HuH-7 (cell line): ENCODE measurements at places on chromosomes 3 and 15.
A peak's percentile ranks its signal among the peaks of the same experiment; 100 is the strongest.

GRCh38 chr15:29032751-29033150 lies 147.0 kb downstream of the APBA2 start:
- no peak for DNase-seq

DNA sequence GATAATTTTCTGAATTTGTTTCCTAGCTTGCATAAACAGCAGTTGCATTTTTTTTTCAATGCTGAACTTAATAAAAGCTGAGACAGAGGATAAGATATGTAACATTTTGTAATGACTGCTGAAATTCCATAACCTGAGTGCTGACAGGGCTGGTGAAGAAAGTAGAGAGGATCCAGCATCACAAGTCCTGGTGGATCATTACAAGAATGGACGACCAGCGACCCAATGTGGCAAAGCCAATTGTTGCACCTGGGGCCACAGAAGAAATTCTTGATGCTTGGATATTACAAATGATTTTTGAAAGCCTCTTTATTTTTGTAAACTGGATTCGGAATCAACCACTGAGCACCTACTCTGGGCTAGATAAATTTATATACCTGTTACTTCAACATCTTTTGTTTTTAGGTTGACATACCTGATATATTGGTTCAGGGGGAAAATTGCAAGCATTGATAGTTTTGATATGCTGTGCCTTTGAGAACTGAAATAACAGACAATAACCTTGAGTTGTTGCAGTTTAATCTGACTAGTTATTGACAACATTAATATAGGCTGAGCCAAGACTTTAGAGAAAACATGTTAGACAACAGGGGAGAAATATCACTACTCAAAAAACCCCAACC lies 3.9 kb upstream of the ACTL6A start:
- peak; percentile 51 for DNase-seq

DNA sequence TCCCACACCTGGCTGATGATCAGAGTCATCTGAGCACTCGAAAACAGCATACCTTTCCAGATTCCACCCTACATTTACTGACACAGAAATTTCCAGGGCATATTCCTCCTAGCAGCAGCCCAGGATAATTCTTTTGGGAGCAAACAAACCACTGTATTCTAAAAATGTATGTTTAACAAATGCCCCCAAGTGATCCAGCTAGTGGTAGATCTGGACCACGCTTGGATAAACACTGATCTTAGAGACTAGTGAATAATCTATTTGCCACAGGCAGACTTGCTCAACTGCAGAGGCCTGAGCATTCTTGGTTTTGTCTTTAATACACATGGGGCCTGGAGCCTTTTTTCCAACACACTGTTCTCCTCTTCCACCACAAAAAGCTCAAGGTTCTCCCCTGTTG lies 89.6 kb downstream of the TM4SF4 start:
- no peak for DNase-seq

DNA sequence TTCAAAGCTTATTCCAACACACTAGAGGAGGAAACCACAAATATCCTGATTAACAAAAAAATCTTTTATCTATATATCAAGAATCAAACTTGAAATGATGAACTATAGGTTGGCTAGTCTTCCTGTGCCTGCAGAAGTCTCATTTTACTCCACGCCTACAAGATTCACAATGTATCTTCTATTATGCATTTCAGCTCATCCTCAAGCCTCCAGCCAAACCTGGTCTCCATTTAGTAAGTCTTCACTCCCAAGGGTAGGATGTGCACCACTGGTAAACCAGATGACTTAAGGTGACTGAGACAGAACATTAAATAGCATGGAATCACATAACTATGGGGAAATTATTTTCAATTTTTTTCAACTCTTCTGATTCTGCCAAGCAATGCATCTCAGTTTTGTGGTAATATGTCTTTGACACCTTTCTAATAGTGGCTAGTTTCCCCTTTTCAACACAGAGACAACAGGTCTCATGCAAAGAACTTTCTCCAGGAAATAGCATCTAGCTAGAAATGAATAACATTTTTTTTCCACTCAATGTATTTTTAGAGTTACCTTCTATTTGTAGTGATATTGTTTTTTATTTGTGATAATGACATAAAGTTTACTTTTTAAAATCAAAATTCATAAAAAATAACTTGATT lies 166.9 kb downstream of the TNIK start:
- no peak for DNase-seq

- DNase-seq = no peak
These were observed 63.9 kb downstream of the NFKBIZ start for GRCh38 chr3:101913168-101913567.

DNA sequence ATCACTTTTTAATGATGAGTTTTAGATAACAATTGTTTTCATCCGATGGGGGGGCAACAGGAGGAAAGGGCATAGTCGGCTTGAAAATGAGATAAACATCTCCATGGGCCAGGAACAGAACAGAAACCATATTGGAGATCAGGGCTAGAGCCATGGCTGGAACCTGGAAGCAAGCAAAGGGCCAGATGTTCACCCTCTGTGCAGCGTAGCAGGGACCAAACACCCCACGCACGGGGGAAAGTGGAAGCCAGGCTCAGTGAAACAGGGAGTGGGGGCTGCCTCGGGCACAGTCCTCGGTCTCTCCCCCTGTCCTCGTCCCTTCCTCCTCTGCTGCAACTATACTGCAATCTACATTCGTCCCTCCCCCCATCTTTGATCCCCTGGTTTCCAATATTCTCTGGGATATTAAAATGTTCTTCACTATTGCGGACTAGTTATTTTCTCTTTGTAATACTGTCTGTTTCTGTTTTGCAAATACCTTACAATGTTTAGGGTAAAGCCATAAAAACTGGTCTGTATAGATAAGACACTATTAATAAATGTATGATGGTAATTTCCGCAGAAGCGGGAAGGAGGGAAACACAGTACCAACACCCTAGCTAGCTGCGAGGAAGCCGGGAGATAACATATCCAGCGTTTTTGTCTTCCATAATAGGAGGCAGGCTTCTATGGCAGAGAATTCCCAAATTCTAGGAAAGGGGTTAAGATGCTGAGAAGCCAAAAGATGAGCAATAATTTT lies 121.5 kb downstream of the XXYLT1 start:
- DNase-seq = no peak

- DNase-seq = no peak
These were observed 389.6 kb downstream of the MFSD1 start for GRCh38 chr3:159191447-159191846.

DNA sequence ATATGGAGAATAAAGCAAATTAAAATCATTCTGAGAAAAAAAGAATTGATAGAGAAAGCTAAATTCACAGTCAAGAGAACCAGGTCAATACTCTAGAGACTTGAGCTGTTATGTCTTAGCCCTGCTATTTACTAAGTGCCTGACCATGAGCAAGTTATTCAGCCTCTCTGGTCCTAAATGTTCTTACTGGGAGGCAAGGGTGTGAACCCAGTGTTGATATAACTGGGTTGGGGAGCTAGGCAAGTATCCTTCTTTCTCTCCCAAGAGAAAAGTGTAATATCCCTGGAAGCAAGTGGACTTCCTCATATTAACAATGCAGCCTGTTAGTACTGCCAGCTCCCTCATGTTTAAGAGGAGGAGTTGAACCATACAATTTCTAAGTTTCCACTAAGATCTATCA lies 488.9 kb upstream of the RASGRP1 start:
- no peak for DNase-seq

GRCh38 chr15:82047453-82048400 lies 1.9 kb upstream of the MEX3B start:
- DNase-seq = no peak

GRCh38 chr3:46845860-46846623 lies 17.2 kb downstream of the MYL3 start:
- DNase-seq = peak; percentile 95

DNA sequence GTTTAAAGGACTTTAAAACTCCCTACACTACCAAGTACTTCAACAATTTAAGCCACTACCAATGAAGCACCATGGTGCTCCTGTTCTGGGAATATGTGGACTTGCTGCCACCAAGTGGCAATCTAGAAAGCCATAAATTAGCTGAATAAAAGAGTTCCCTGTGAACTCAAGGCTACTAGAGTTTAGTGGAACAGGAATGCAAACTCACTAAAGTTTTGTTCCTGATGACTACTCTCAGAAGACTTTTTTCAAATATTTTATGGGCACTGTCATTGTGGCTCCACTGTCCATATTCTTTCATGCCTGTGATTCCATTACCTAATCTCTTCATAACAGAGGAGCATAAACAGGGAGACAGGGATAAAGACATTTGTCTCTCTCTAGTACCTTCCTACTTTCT lies 63.9 kb downstream of the TMCC1 start:
- DNase-seq = peak; percentile 32

DNA sequence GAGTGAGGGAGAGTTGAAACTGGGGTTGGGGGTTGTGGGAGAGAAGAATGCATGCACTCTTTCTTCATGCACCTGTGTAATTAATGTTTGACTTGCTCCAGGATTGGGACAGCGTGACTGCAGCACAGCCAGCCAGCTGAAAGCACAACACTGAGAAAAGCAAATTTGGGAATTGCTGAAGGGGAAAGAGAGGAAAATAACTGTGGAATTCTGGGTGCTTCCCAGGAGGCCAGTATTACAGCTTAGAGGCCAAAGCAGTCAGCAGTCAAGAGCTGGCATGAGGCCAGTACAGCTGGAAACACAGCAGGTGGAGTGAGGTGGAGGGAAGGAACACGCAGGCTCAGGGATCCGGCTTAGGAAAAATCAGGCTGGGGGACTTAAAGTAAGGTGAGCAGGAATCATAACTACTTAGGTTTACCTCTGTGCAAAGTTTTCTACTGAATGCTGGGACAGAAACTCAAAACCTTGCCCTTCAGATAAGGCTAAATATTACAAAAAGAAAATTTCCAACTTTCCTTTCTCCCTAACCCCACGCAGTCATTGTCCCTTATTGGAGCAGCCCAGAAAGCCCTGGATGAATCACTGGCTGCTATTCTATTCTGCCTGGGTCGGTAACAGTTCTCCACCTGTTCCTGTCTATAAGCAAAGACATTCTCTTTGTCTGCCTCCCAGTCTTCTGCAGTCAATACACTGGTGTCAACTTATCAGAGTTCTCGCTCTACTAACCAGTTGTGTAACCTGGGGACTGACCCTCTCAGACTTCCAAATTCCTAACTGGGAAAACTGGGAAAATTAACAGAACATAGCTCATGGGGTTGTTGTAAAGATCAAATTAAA lies 167.2 kb downstream of the MAGI1 start:
- no peak for DNase-seq

- peak; percentile 22 for DNase-seq
These were observed 215.3 kb downstream of the ROBO2 start for GRCh38 chr3:77254967-77255831.

- DNase-seq = no peak
These were observed 11.5 kb downstream of the CRYGS start for GRCh38 chr3:186532598-186533072.

DNA sequence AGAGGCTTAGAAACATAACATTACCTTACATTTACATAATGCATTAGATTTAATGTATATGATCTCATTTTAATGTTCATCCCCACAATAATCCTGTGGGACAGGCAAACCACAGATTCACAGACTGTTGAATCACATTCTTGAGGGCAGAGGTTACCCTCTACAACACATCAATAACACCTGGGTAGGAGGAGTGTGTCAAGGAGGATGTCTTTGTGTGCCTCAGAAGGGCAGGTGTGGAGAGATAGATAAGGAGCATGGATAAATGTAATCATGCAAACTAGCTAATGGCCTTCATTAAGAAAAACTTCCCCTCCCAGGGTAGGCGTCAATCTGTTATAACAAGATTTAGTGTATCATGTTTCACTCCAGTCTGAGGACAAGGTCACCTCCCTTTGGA lies 12.9 kb upstream of the MB21D2 start:
- no peak for DNase-seq

GRCh38 chr3:34180532-34180931 lies 382.1 kb downstream of the PDCD6IP start:
- DNase-seq = no peak

DNA sequence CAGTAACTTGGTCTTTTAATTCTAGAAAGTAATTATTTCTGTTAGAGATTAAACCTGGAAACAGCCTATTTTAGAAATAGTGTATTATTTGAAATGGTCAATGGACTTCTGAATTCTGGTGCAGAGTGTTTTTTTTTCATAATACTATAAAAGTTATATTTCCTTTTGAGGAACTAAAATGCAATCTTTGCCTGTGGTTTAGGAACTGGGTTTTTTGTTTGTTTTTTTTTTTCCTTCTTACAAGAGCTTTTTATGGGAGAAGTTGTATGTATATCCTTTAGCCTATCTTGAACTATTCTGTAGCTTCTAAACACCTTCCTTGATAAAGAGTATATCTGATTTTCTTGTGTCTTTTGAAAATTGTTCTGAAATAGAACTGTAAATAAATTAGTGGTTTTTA lies 88.3 kb downstream of the ARIH1 start:
- DNase-seq = no peak

GRCh38 chr15:70185251-70185711 lies 87.6 kb upstream of the TLE3 start:
- no peak for DNase-seq

DNA sequence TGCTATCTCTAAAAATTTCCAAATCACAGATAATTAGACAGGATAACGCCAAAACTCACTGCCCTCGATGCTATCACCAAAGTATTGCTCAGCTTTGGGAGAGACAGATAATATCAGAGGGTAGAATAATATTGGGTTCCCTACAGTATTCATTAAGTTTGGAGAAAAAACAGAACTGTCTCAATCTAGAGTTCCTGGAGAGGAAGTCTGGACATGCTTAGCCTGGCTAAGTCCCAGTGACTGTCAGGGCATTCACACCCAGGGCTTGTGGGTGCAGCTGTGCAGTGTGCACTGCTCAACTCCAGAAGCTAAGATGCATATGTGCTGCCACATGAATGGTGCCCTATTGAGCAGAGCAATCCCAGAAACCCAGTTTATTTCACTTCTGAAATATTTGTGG lies 459.6 kb upstream of the DPH6 start:
- DNase-seq = no peak

DNA sequence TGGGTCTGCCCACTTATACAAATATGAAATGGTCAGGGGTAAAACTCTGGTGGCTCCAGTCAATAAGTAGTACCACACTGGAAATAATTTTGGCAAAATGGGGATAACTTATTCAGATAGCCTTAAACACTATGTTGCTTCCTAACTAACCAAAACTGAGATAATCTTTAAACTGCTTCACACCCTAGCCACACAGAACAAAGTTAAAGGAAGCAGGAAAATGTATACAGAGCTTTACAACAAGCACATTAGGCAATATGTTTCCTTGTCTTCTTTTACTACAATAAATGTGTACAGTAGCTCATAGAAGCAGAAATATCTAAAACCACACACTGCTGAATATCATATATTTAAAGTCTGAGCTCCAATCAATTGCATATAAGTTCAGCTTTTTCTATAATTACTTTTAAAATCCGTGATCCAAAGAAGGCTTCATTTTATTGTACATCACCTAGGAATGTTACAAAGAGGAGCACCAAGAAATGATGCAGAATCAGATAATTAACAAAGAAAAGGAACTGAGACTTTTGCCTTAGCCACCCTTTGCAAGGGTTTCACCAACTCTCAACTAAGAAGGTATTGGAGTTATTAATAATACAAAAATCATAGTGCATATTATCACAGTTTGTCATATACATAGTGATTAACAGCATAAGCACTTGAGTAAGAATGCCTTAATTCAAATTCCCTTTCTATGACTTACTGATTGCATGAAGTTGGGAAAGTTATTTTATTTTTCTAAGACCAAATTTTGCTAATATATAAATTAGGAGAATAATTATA lies 9.2 kb upstream of the SSR3 start:
- DNase-seq = no peak
